ENCODE measurements at places on chromosomes 1 and 21.
A peak's percentile ranks its signal among the peaks of the same experiment; 100 is the strongest.

DNA sequence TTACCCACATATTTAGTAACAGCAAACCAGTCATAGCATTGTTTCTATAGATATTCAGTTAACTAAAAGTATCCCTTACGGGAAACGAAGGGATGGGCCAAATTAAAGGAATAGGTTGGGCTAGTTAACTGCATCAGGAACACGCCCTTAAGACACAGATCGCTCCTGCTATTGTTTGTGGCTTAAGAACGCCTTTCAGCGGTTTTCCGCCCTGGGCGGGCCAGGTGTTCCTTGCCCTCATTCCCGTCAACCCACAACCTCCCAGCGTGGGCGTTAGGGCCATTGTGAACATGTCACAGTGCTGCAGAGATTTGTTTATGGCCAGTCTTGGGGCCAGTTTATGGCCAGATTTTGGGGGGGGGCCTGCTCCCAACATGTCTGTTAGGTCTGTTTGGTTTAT lies 14.7 kb downstream of the TNFRSF18 start:
- no peak for DNase-seq

- no peak for DNase-seq
Measured at GRCh38 chr1:158191299-158191698, 10.6 kb downstream of the CD1D start.

DNA sequence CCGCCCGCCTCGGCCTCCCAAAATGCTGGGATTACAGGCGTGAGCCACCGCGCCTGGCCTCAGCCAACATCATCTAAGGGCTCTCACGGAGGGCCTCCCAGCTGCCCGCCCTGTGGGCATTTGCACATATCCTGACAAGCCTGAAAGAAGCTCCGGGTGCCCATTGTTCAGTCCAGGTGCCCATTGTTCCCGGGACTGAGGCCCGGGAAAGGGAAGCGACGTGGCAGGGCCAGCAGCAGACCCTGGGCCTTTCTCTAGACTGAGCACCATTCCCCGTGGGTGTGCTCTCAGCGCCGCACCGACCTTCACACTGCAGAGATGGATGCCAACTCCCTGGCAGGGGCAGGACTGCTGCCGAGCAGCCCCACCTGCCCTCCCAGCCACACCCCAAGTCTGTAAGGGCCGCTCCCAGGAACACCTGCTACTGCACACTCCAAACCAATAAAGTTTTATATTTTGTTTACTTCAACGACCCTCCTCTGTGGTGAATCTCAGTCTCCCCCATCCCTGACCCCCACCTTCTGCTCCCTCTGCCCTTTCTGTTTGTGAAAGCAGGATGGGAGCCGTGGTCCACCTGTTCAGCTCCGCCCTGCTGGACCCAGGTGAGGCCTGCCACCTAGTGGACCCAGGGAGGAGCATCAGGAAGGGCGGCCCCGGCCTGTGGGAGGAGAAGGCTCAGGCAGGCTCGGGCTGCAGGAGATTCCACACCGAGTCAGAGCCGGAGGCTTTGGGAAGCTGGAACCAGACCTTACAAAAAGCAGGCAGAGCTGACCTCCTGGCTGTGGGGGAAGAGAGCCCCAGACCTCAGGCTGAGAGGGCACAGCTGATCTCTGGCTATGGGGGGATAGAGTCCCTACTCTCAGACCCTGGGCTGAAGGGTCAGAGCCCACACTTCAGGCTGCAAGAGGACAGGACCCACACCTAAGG lies 1.1 kb upstream of the TMEM82 start:
- peak; percentile 70 for DNase-seq

DNA sequence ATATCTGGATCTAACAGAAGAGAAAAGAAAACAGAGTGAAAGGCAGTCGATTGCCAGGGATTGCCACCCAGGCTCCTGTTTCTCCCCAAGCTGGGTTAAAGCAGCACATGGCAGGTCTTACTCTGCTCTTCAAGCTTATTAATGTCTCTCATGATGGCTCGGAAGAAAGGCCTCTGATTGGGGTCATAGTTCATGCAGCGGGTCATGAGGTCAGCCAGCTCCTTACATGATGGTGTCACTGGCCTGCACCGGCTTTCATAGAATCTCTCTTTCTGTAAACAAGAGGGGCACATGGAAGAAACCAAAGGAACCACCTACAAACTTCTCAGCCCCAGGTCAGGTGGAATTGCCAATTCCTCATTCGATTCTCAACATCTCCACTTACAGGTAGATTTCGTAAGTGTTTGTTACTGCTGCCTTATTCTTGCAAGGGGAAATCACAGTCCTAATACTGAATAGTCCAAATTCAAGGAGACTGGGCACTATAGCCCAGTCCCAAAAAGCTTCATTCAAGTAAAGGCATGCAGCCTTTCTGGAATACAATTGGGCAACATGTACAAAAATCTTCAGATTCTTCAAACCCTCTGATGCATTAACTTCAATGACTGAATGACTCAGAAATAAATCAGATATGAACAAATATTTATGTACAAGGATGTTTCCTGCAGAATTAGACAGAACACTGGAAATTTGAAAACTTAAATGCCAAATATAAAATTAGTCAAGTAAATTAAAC lies 96.6 kb downstream of the RAVER2 start:
- DNase-seq: no peak

GRCh38 chr1:37325010-37325409 lies 149.4 kb upstream of the ZC3H12A start:
- no peak for DNase-seq

- DNase-seq: peak; percentile 11
Measured at GRCh38 chr1:119294722-119295121, 73.9 kb upstream of the HAO2 start.

GRCh38 chr21:35390013-35390776 lies 341.1 kb upstream of the RUNX1 start:
- DNase-seq: peak; percentile 52

DNA sequence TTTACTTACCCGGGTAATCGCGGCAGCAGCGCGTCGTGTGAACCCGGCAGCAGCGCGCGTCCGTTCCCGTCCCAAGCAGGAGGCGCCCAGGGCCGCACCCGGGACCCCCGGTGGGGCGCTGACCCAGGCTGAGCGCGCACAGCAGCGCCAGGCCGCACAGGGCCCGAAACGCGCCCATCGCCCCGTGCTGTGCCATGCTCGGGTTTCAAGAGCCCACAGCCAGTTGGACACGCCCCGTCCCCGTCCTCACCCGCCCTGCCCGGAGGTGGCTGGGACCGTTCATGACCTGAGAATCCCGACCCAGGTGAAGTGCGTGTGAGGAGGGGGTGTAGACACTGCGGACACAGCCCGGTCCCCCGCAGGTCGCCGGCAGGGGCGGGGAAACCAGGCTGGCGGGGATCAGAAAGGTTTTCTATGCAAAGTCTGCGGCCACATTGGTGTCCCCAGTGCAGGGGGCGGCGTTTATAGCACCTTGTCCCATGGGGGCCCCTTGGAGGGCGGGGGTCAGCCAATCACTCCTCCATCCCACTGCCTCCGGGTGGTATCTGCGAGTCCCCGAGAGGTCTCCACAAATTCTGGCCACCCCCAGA lies at the start of gene TNFRSF18:
Gene TNFRSF18 (minus strand): TSS at position 217 of the 590 bp plus-strand sequence. CDS start 21 bp downstream, at position 196.
- DNase-seq: no peak

DNA sequence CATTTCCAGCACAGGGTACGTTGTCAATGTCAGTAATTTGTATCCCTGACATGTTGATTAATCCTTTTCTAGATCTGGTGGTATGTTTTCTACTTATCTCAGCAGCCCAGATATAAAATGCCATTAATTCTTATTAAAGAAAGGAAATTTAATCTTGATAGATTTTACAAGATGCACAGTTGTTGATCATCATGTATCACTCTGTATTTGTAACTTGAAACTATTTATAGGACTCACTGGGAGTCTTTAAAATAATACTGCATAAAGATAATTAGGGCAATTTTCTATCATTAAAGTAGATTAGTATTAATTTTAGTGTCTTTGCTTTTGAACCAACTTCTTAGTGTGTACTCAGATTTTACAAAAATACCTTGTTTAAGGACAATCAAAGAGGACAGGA lies 84.9 kb downstream of the GREM2 start:
- no peak for DNase-seq

- peak; percentile 68 for DNase-seq
Measured at GRCh38 chr1:93629101-93630059, 52.3 kb downstream of the BCAR3 start.

DNA sequence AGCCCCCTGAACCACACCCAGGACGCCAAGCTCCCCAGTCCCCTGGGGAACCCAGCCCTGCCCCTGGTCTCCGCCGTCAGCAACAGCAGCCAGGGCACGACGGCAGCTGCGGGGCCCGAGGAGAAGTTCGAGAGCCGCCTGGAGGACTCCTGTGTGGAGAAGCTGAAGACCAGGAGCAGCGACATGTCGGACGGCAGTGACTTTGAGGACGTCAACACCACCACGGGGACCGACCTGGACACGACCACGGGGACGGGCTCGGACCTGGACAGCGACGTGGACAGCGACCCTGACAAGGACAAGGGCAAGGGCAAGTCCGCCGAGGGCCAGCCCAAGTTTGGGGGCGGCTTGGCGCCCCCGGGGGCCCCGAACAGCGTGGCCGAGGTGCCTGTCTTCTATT lies 42.7 kb upstream of the ARHGEF16 start:
- no peak for DNase-seq

DNA sequence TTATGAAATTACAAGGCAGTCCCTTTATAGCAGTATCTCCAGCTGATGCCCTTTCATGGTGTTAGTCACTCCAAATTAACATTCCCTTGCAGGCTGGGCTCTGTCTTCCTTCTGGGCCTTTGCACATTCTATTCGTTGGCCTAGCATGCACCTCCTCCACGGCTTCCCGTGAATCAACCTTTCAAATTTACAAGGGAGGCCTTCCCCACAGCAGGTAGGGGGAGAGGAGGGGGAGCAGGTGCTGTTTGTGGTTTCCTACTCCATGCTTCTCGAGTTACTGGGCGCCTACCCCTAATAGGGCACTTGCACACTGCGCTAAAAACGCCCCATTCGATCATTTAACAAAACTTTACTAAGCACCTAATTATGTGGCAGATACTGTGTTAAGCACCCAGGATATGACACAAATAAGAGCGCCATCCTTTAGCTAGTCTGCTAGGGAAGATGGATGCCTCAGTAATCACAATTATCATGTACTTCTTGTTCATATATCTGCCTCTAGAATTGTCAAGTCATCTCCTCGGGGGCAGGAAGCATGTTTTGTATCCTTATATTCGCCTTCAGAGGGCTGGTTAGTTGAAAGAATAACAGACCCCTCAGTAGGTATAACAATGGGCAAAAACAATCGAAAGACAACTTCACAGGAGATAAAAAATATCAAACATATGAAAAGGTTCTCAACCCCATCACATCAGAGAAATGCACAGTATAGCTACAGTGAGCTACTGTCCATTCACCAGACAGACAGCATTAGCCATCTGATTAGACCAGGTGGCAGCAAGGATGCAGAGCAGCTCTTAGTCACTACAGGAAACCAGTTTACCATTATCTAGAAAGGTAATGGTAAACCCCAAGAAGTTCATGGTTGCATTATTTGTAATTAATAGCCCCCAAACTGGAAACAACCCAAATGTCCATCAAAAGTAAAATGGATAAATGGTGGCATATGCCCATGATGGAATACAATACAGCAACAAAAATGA lies 1.7 kb upstream of the ADAR start:
- DNase-seq: peak; percentile 18

GRCh38 chr1:84264961-84265360 lies 36.5 kb upstream of the SAMD13 start:
- DNase-seq: no peak

GRCh38 chr1:32274646-32275340 lies 17.1 kb upstream of the HDAC1 start:
- DNase-seq: no peak

DNA sequence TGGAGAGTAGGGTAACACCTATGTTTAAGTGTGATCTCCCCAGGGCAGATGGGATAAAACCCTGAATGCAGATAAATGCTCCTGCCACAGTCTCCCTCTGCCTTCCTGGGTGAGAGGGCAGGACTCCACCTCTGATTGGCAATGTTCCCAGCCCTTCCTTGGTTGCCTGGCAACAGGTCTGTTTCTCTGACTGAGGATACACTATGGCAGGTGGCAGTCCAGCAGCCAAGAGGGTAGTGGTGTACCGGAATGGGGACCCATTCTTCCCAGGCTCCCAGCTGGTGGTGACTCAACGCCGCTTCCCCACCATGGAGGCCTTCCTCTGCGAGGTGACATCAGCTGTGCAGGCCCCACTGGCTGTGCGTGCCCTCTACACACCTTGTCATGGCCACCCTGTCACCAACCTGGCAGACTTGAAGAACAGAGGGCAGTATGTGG lies at the start of gene DCDC2B:
Gene DCDC2B (plus strand): TSS at position 199 of the 438 bp plus-strand sequence. CDS start 5 bp downstream, at position 204.
- DNase-seq: peak; percentile 65

DNA sequence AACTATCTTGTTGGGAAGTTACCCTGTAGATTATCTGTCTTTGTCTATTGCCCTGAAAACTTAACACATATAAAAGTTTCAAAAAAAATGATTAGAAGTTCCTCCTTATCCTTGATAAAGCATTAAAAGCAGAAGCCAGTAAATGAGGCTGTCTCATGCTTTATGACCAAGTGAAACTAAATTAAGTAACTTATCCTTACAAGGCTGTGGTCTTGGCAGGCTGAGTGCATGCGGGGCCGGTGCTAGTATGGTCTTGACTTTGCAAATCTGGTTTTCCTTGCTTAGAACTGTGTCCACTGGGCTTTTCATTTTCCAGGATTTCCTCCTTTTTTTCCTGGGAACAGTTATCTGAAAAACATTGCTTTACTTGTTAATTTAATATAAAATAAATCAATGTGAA lies 43.1 kb downstream of the PCNX2 start:
- no peak for DNase-seq
